NCI-H2107 (cell line): ENCODE measurements at places on chromosomes 13 and 19.

GRCh38 chr13:20301403-20302071, 69.4 kb upstream of the GJB6 start:
- DNase-seq, result no peak

DNA sequence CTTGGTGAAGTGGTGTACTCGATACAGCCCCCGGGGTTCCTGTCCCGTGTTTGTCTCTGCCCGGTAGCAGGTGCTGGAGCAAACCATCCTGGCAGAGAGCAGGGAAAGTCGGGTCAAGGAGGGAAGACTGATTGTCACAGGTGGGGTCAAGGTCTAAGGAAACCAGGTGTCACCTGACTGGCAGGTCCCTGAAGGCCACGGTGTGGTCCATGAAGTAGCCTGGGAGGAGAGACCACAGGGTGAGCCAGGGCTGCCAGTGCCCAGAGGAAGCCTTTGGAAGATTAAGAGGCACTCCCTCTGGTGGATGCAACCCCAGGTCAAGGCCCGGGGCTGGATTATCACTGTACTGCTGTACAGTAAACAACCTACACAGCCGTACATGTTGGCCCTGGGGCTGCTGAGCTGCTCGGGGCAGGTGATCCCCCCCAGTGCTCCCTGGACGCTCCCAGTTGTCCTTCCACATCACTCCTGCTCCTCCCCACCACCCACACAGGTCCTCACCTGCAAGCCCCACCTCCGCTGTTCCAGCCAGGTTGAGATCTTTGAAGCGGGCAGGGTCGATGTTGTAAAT, 6.0 kb upstream of the CCER2 start:
- no peak for DNase-seq

- no peak for DNase-seq
Observed at GRCh38 chr13:108496362-108497210, 132.8 kb upstream of the MYO16 start.

GRCh38 chr19:33404506-33405253, 31.2 kb downstream of the CEBPG start:
- DNase-seq, result no peak

GRCh38 chr19:28019901-28020300, 1193.0 kb downstream of the UQCRFS1 start:
- DNase-seq, result no peak

- DNase-seq, result no peak
Observed at GRCh38 chr19:18041054-18041453, 33.1 kb downstream of the ARRDC2 start.

- DNase-seq, result no peak
Observed at GRCh38 chr19:53624771-53625545, 6.8 kb upstream of the DPRX start.

DNA sequence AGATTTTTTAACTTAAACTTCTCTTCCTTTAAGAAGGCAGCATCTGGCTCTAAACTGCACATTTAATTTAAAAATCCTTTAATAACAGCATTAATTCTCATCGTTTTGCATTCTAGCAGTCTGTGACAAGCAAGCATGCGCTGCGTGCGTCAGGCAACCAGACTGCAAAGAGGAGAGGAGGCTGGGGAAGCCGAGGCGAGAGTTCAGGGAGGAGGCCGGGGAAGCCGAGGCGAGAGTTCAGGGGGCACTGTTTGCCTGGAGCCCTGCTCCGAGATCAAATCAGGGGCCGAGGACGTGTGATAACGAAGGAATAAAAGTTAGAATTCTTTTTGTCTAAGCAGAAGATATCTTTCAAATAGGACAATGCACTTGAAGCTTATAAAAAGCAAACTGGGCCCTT, 435.7 kb downstream of the EFNB2 start:
- no peak for DNase-seq

- no peak for DNase-seq
Observed at GRCh38 chr13:48749144-48749543, 95.4 kb downstream of the CYSLTR2 start.

DNA sequence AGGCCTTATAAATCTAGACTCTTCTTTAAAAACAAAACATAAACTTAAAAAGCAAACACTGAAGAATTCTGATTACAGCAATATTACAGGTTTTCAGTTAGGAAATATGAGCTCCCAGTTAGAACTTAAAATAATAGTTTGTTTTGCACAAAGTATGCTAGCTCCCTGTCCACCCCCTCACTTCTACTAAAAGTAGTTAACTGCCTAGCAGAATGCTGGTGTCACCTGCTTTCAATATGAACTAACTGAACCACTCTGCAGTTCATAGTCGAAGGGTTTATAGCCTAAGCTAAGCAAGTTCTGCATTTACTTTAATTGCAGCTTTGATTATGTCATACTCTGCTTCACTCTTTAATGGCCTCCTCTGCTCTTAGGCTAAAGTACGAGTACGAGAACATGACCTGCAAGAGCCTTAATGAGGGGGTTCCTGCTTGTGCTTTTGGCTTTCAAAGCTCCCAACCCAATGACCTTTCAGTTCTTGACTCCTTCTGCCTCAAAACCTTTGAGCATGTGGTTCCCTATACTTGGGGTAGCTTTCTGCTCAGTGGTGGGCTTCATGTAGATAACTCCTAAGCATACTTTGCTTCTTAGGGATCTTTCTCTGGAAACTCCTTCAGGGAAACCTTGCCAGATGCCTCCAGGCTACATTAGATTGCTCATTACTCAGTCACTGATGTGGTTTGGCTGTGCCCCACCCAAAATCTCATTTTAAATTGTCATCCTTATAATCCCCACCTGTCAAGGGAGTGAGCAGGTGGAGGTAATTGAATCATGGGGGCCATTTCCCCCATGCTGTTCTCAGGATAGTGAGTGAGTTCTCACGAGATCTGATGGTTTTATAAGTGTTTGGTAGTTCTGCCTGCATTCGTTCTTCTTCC, 278.9 kb upstream of the ARGLU1 start:
- DNase-seq, result no peak

GRCh38 chr19:45670670-45671453, 2.8 kb downstream of the GIPR start:
- no peak for DNase-seq

DNA sequence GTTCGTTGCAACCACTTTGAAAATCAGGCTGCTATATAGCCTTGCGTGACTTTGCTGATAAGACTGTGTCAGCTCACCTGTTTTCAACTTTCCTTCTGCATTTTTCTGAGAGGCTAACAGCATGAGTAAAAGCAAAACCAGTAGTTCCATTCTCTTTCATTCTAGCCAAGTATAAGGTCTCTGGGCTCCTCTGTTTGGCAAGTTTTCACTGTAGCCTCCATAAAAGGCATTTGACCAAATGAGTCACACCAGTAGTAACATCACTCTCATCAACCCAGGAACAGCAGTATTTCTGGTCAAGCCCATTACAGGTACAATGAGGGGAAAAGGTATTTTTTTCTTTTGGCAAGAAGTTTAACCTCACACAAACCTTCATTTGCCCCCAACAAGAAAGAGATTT, 1149.8 kb upstream of the MIR17HG start:
- DNase-seq, result no peak

DNA sequence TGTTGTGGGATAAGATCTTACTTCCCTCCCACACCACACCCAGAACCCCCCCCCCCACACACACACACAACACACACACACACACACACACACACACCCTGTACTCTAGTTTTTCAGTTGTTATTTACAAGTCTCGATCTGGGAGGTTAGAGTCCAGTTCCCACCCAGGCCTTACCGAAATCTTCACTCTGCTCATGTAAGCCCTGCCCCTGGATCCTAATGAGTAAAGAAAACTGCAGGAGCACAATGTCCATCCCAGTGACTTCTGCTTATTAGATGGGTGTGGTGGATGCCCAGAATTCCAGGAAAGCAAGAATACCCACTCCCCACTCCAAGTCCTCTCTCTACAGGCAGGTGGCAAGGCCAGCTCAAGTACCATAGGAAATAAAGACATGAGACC, 23.0 kb downstream of the STARD13 start:
- no peak for DNase-seq

- DNase-seq, result no peak
Observed at GRCh38 chr19:46974181-46974580, 45.5 kb upstream of the NPAS1 start.

GRCh38 chr19:51652266-51652665, 5.6 kb upstream of the SIGLEC14 start:
- DNase-seq, result no peak

DNA sequence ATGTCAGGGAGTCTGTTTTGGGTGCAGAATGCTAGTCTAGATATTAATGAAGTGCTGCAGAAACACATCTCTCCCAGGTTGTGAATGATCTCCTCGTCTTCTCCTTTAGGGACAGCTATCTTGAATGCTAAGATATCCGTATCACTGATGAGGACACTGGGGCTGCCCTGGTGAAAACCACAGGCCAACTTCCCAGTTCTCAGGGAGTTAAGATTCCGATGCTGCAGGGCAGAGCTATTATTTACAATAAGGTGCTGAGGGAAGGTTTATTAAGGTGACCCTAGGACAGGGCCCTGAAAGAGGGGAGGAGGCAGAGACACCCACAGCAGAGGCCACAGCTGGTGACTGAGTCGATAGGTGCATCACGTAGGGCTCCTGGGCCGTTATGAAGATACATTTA, 66.1 kb downstream of the TNFRSF19 start:
- DNase-seq, result no peak

GRCh38 chr13:24226762-24227161, 66.2 kb downstream of the SPATA13 start:
- DNase-seq, result no peak

DNA sequence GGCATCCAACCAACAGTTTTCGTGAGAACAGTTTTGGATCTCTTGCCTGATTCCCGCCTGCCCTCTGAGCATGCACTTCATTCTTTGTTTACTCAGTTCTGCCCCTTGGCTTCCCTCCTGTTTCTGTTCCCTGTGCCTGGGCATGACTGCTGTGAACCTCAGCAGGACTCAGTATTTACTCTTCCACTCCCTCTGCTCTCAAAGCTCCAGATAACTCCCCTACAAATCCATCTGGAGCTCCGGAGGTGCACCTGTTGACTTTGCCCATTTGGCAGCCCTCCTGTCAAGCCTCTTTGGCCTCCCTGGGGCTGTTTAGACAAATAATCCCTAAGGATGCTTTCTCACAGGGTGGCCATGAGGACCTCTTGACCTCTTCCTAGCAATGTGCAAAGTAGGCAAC, 34.2 kb upstream of the ARGLU1 start:
- DNase-seq, result no peak

DNA sequence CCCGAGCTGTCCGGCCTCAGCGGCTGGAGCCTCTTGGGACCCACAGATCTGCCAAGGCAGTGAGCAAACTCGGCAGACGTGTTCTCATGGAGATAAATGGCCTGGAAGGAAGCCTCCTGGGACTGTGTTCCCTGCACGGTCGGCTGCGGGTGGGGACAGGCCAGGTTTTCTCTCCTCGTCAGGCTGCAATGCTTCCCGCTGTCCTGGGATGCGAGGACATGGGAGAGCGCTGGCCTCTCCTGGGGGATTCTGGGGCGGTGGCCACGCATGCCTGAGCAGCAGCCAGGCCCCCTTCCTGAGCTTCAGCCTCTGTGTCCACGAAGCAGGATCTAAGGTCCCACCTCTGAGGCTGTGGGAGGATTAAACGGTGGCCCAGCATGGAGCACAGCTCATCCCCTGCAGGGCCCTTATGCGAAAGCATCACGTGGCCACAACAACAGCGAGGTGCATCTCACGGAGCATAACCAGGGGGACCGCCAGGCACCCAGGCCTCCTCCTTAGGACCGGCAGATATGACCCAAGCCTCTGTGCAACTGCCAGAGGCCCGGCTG, 21.2 kb upstream of the C13orf46 start:
- DNase-seq, result no peak

DNA sequence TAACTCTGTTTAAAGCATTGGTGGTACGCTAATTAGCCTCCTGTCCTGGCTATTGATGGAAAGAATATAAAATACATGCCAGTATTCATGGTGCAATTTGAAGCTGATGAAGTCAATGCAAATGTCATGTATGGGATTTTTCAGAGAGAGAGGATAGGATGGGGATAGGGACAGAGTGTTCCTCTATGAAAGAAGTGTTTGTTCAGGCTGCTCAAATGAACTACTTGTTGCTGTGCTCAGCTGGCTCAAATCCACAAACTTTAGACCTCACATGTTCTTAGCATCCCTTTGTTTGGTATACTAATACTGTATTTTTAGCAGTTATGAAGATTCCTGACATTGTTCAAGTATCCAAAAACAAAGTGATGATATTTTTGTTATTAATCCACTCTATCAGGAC, 116.5 kb downstream of the SLITRK1 start:
- no peak for DNase-seq

DNA sequence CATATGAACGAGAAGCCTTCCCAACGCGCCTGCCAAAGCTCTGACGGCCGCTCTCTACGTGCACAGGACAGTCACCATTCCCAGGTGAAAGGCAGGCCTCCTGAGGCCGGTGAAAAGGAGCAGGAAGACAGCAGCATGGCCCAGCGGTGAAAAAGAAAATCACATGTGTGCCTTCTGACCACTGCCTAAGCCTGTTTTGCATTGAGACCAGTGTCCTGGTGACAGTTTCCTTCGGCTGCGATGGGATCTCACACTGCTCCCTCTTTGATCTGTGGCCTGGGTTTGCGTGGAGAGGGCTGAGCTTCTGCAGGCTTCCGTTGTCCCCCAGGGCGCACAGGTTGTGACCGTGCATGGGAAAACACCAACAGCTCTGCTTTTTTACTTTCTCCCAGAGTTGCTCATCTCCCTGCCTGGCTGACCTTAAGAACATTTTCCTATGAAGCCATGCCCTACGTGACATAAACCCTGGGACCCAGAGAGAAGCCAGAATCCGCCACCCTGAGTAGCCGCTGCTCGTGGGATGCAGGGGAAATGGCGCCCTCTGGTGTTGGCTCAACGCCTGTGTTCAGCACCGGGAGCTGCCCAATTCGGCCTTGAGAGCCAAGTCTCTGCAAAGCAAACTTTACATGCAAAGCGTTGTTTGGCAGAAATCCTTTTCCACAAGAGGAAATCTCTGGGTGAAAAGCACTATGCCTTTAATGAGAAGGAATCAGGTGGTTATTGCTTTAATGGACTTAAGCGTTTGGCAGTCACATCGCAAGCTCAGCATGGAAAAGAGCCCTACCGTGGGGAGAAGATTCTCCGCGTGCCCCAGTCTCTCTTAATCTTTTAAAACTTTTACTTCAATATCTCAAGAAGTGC, 112.2 kb upstream of the GPR12 start:
- DNase-seq, result peak; percentile 52

- no peak for DNase-seq
Observed at GRCh38 chr19:13841962-13842290, 35.0 kb upstream of the NANOS3 start.

- DNase-seq, result no peak
Observed at GRCh38 chr19:3963458-3964255, 7.2 kb downstream of the DAPK3 start.

- no peak for DNase-seq
Observed at GRCh38 chr13:34153428-34154180, 335.7 kb downstream of the RFC3 start.
